ENCODE measurements at places on chromosomes 3 and 15.

DNA sequence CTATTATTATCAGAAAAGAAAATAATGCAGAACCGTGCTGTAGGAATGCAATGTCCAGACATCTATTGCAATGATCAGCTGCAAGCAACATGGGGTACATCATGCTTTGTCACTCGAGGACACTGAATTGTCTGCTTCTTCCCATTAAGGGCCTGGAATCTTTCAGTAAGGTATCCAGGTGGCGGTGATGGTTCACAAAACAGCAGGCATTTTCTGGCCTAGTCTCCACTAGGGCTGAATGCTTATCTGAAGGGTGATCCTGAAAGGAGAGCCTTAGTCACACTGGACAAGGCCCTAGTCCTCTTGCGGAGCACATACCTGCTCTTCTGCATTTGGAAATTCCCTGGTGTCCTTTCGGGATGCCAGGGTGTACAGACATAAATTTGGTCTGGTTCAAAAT, 21.2 kb downstream of the ITPR1 start:
- DNase-seq = no peak

DNA sequence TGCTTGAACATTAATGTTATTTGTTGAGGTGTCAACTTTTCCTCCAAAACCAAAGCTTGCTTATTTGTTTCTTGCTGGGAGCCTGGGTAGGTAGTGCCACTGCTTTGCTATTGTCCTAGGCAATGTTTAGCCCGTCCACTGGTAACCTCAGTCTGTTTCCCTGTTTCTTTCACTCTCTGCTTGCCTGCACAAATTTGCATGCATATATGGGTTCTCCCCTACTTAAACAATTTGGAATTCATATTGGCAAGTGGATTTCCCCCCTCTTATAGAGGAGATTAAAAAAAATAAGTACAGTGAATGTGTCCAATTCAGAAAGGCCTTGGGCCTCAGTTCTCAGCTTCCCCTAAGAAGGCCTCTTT, 45.0 kb upstream of the BOC start:
- no peak for DNase-seq

DNA sequence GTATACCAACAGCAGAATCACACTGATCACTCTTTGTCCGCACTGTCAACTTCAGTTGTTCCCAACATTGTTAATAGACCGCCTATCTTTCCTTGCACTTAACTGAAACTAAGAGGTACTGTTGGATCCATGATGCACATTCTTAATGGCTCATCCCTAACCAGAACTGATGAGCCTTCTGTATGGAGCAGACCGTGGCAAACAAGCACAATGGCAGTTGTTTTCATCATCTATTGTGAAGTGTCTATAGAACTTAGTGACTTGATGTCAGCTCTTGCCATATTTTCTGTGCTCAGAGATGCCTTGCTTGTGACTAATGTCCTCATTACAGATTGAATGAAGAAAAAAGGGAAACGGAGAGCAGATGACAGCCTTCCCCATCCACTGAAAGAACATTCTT, 347.4 kb downstream of the NLGN1 start:
- DNase-seq = no peak

- no peak for DNase-seq
Measured at GRCh38 chr3:99641982-99642381, 3.6 kb downstream of the COL8A1 start.

DNA sequence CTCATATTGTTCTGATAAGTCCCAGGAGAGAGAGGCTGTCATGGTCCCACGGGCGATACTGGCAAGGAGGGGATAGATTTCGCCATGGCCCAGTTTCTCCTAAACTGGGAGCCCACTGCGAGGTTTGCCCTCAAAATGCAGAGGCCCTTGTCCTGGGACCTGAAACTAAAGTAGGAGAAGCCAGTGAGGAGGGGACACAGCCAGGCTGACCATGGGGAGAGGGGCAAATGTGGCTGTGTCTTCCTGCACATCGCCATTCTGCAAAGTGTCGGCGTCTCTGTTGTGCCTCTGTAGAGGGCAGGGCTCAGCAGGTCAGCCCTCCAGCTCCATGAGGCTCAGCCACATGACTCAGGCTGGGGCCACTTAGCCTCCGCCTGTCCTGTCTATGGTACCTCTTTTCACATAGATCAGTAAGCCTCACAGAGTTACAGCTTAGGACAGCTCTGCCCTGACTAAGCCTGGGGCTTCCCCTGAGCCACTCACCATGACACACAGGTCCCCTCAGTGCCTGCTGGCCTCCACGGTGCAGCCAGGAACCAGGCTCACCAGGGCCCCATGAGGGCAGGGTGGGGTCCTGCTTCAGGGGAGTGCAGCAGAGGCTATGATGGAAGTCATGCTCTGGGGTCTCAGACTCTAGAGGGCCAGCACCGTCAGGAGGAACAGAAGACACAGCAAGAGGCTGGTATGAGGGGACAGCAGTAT, 28.6 kb upstream of the PLXNA1 start:
- DNase-seq = no peak

GRCh38 chr15:82909080-82909815, 43.3 kb downstream of the HOMER2 start:
- DNase-seq = no peak

Data from T-helper 9 cell (primary cell).